ENCODE measurements at places on chromosomes 3 and 15. TPM values are rescaled to one million over a fixed set of nuclear protein-coding genes. Genes with fewer than 3 reads are reported as not detected.

CLDN18 gene
- total RNA-seq, result 0.27 TPM

CHRM5 gene
- total RNA-seq, result not detected

COL7A1 gene
- total RNA-seq, result 15.7 TPM

DUT gene
- 43.9 TPM for total RNA-seq

COL8A1 gene
- total RNA-seq, result 3.3 TPM

GOLGA8K gene
- not detected for total RNA-seq

EPHA6 gene
- 2.6 TPM for total RNA-seq

KNG1 gene
- not detected for total RNA-seq

ARPIN gene
- total RNA-seq, result 6.9 TPM

STAB1 gene
- 0.24 TPM for total RNA-seq

PSMD6 gene
- total RNA-seq, result 109 TPM

THAP10 gene
- 2.4 TPM for total RNA-seq

BOC gene
- 11.3 TPM for total RNA-seq

LARP6 gene
- total RNA-seq, result 23.6 TPM

ATP8B4 gene
- total RNA-seq, result 0.95 TPM

VEPH1 gene
- 7.9 TPM for total RNA-seq

SYNPR gene
- 0.18 TPM for total RNA-seq

TRPM1 gene
- total RNA-seq, result not detected

C3orf80 gene
- 0.24 TPM for total RNA-seq

BLOC1S6 gene
- total RNA-seq, result 46.8 TPM

PPP1R14D gene
- total RNA-seq, result not detected

CHAC1 gene
- 7.5 TPM for total RNA-seq

LMAN1L gene
- not detected for total RNA-seq

CHMP2B gene
- total RNA-seq, result 43.6 TPM

C3orf70 gene
- total RNA-seq, result 5.0 TPM

DZIP1L gene
- total RNA-seq, result 27.1 TPM

CYP11A1 gene
- total RNA-seq, result 4.8 TPM

PAQR5 gene
- 49.8 TPM for total RNA-seq

TRIM42 gene
- total RNA-seq, result not detected

KCNMB2 gene
- total RNA-seq, result not detected

ANKRD63 gene
- not detected for total RNA-seq

BCHE gene
- 0.79 TPM for total RNA-seq

ITPKA gene
- 0.75 TPM for total RNA-seq

KLHL6 gene
- total RNA-seq, result 0.40 TPM

ISLR2 gene
- 1.2 TPM for total RNA-seq

DUOX1 gene
- total RNA-seq, result 1.2 TPM

ZNF660 gene
- 19.9 TPM for total RNA-seq

REC114 gene
- not detected for total RNA-seq

PCBP4 gene
- 68.1 TPM for total RNA-seq

ZNF80 gene
- total RNA-seq, result not detected

GPR62 gene
- 0.41 TPM for total RNA-seq

PARP3 gene
- total RNA-seq, result 4.5 TPM

HES1 gene
- 19.8 TPM for total RNA-seq

EFHB gene
- total RNA-seq, result 1.6 TPM

C2CD4A gene
- total RNA-seq, result not detected

GPR156 gene
- 1.4 TPM for total RNA-seq

CHST14 gene
- 17.1 TPM for total RNA-seq

AGBL1 gene
- total RNA-seq, result not detected

CPN2 gene
- total RNA-seq, result not detected

DGKG gene
- total RNA-seq, result 0.86 TPM

THSD4 gene
- total RNA-seq, result 5.4 TPM

SPINK8 gene
- not detected for total RNA-seq

PLSCR2 gene
- 34.6 TPM for total RNA-seq

GRAMD1C gene
- 1.0 TPM for total RNA-seq

STARD9 gene
- 2.9 TPM for total RNA-seq
